NCI-H2081 treated with DMSO at 0.1 percent for 48 hours (cell line): ENCODE measurements at places on chromosomes 2 and 18.

- no peak for DNase-seq
Observed at GRCh38 chr2:86174445-86174844, 20.8 kb downstream of the IMMT start.

- no peak for DNase-seq
Observed at GRCh38 chr18:24130494-24130893, 8.4 kb upstream of the CABYR start.

DNA sequence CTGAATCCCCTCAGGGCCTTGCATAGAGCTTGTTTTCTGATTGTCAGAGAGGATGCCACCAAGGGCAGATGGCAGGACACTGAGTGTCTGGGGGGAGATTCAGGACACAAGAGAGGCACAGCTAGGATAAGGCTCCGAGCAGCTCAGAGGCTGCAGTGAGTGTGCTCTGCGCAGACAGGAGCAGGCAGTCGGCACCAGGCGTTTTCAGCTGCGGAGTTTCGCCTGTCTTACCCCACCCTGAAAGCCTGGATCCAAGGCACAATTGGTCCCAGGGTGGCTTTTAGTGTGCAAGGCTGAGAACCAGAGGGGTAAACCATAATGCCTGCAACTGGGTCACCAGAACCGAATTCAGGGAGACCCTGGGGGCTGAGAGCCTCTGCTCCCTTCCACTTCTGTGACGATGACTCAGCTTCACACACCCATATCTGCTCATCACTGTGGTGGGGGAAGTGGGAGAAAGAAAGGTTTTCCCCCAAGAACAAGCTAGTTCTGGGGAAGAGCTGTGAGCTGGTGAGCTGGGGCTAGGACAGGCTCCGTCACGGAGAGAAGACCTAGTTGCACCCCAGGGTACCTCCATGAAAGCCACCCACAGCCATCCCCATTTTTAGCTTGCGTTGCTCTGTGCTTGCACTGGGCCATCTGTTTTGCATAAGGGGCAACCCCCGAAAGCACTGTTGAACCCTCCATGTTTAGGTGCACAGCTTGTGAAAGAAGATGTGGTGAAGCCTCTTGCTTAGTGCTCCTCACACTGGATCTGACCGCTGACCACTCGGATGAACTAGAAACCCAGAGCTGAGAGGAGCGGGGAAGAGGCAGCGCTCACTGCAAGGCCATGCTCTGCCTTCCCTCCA is 173.7 kb downstream of the CELF4 start:
- no peak for DNase-seq

DNA sequence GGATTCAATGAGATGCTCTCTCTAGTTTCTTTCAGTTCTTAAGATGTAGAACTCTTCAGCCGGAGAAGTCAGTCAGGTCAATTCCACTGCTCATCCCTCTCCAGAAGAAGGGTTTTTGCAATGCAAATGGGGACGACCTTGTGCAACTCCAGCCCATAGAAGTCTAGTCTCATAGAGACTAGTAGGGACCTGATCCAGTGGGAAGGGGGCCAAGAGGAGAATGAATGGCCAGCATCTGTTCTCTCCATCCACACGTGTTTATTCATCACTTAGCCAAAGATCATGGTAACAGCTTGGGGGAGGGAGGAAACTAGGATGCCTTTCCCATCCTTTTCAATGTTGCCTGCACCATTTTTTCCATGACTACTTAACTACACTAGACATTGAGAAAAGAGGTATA is 120.2 kb downstream of the LAMA3 start:
- no peak for DNase-seq

- DNase-seq, result no peak
Observed at GRCh38 chr2:38075507-38076151, at the start of gene CYP1B1. CYP1B1 (minus strand) TSS chr2:38076151; CDS start chr2:38075388, 763 bp downstream.

- DNase-seq, result no peak
Observed at GRCh38 chr2:27489118-27489497, 435 bp downstream of the IFT172 start.

- no peak for DNase-seq
Observed at GRCh38 chr2:230931556-230932231, 6.7 kb upstream of the GPR55 start.

DNA sequence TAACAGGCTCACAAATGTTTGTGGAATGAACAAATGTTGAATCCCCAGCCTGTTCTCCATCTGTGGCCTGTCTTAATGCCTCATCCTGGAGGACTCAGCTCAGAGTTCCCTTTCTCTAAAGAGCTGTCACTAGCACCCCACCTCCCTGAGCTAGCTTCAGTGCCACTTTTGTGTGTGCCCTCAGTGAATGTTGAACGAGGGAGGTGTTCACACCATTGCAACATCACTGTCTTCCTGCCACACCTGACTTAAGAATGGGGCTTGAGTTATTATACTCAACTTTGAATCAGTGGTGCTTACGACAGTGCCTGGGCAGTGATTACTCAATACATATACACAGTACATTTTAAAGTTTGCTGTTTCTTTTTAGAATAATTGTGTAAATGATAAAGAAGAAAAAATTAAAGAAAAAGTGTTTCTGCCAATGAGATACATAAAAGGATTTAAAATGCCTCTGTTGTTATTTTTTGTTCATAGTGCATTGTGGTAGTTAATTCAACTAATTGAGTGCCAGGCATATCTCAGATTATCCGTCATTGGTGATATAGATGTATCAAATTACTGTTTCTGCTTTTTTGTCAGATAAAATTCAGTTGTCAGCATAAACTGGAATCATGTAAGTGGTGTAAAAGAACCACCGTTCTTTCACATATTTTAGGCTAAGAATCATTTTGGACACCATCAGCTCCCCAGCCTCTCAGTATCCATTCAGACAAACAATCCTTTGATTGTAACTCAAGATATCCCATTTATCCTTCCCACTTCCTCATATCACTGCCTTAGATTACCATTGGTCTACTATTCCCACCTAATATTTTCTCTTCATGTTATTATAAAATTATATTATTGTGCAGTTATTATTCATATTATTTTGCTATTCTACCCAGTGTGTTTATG is 304.7 kb downstream of the PTPRM start:
- DNase-seq, result no peak

DNA sequence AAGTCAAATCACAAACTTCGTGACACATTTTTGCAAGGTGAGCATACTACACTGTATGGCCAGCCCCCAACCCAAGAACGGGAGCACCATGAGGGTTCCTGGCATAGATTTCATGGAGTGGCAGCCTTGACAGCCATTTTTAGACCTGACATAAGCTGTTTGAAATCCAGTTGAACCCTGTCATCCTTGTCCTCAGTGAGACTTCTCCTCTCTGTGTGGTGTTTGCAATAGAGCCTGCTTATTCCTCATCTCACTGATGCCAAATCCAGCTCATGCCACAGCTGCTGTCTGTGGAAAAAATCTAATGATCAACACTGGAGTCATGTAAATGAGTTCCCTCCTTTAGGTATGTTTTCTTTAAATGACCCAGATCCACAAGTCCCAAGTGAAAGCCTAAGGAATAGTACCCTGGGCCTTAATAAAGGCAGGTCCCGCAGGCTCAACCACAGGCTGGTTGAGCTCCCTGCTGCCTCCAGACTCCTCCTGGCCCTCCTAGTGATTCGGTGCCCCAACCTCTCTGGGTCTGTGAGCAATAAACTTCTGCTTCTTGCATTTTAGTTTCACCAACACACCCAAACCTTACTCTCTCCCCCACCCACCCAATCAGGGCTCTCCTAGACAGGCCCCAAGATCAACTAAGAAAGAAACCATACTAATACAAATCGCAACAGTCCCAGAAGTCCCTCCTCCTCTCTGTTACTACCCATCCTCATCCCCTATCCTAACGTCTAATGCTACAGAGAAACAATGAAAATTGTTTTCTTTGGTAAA is 8.4 kb upstream of the CREG2 start:
- no peak for DNase-seq

DNA sequence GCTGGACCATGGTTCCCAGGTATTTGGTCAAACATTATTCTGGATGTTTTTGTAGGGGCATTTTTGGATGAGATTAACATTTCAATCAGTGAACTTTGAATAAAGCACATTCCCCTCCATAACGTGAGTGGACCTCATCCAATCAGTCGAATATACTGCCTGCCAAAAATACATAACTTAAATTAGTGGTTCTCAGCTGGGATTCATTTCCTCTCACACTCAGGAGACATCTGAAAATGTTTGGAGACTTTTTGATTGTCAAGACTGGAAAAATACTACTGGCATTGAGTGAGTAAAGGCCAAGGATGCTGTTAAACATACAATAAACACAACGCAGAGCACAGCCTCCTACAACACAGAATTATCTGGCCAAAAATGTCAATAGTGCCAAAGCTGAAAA is 198.2 kb downstream of the MYO1B start:
- DNase-seq, result no peak

DNA sequence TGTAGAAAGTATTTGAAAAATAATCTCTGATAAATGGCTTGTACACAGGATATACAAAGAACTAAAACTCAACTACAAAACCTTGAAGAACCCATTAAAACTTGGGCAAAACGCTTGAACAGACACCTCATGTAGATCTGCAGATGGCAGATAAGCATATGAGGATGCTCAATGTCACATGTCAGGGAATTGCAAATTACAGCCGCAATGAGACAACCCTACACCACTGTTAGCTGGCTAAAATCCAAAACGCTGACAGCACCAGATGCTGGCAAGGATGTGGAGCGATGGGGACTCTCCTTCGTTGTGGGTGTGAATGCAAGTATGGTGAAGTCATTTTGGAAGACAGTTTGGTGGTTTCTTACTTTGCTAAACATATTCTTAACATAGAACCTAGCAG is 53.7 kb downstream of the SNTG2 start:
- DNase-seq, result no peak

DNA sequence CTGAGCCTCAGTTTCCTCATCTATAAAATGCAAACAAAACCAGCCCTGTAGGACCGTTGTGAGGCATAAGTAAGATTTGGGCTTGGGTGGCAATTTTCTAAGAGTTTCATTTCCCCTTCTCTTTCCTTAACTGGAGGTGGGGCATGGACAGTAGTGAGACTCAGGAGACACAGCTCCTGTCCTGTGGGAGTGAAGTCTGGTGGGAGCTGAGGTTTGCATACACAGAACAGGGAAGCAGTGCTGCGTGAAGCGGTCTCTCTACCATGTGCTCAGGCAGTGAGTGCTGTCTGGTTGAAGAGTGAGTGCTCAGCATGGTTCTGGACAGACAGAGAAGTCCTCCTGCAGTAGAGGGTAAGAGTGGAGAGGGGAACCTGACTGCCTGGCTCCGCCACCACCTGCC is 62.3 kb upstream of the MCFD2 start:
- no peak for DNase-seq

- DNase-seq, result no peak
Observed at GRCh38 chr2:20438334-20439192, 8.3 kb upstream of the RHOB start.

DNA sequence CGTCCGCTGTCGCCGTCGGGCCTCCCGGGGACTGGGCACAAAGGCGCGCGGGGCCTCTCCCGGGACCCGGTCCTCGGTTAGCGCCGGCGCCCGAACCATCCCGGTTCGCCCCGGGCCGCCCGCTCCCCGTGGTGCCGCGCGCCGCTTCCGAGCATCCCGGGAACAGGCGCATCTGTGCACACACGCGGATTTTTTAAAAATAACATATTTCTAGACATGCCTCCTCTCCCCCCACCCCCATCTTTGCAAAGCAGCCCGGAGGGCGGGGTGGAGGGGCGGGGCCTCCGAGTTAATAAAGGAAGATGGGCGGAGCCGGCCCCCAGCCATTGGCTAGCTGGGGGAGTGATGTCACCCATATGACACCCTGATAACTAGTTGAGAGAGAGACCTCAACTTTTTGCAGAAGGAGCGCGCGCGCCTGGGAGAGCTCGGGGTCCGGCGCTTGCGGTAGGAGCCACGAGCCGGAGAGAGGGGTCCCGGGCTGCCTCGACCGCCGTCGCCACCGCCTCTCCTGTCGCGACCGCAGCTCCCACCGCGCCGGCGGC is at the start of gene SOX11:
Gene SOX11 (plus strand): TSS at position 400 of the 545 bp plus-strand sequence. CDS start 338 bp downstream, outside the sequence.
- peak; percentile 93 for DNase-seq

GRCh38 chr2:221876016-221876415 is 303.9 kb upstream of the EPHA4 start:
- DNase-seq, result no peak

- no peak for DNase-seq
Observed at GRCh38 chr2:160418398-160418765, 75.2 kb downstream of the RBMS1 start.

DNA sequence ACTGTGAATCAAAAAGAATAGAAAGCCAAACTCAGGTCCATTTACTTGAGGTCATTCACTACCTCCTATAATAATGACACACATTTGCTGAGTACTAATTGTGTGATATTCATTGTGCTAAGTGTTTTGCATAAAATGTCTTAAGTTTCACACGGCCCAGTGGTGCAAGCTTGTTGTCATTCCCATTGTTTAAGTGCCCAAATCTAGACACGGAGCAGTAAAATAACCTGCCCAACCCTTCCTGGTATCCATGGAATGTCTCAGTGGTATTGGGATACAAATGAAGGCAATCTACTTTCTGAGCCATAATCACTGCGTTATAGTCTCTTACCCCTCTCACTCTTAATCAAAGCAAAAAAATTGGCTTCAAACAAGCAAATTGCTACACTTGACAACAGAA is 233.3 kb downstream of the NCKAP5 start:
- no peak for DNase-seq

GRCh38 chr18:38923126-38923525 is 1357.5 kb upstream of the CELF4 start:
- peak; percentile 7 for DNase-seq

DNA sequence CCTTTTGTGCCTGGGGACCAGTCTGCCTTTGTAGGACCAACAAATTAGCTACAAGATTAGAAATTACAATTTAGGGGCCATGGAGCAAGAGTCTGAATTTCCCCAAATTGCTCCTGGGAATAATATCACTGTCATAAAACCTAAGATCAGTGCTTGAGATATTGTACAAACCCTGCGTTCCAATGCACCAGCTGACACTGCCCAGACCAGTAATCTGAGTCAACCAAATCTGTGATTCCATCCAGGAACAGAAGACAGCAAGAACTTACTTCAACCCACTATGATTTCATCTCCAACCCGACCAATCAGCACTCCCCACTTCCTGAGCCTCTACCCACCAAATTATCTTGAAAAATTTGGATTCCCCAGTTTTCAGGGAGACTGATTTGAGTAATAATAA is 1305.0 kb upstream of the NRXN1 start:
- DNase-seq, result no peak

- no peak for DNase-seq
Observed at GRCh38 chr2:74567881-74568280, 13.4 kb downstream of the DOK1 start.

DNA sequence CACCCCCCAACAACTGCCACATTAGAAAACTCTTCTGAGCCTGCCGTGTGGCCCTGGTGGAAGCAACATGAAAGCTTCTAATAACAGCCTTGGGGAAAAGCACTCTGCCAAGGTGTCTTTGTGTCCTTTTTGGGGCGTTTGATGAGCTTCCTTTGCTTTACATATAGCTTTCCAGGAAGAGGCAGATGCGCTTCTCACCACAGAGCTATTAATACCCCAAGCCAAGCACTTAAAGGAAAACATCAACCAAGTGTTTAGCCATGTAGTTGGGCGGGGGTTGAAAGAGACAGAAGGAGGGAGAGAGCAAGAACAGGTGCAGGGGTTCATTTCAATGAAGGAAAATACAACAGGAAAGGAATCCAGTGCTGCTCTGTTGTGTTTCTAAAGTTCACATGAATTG is 176.1 kb downstream of the VAPA start:
- no peak for DNase-seq

- no peak for DNase-seq
Observed at GRCh38 chr2:218631837-218632236, 24.1 kb downstream of the PLCD4 start.

- no peak for DNase-seq
Observed at GRCh38 chr2:236901956-236902355, 183.7 kb upstream of the COPS8 start.
